Tibial nerve (tissue), 4 donors: ENCODE measurements at places on chromosomes 2 and 18. TPM values are rescaled to one million over a fixed set of nuclear protein-coding genes. Genes with fewer than 3 reads are reported as not detected.
A peak's percentile ranks its signal among the peaks of the same experiment; 100 is the strongest.

Gene CCDC141
- 1.7 TPM for total RNA-seq

Gene MAPK4
- total RNA-seq, result 1.4 TPM

GRCh38 chr2:202178346-202178958 is 59.9 kb downstream of the SUMO1 start:
- H3K4me3 ChIP-seq, result no peak overlapping the region
- no peaks in the 10 kb centered on the region for H3K4me1 ChIP-seq
- DNase-seq, result peak; percentile 93

Gene FBLN7
- total RNA-seq, result 0.60 TPM

DNA sequence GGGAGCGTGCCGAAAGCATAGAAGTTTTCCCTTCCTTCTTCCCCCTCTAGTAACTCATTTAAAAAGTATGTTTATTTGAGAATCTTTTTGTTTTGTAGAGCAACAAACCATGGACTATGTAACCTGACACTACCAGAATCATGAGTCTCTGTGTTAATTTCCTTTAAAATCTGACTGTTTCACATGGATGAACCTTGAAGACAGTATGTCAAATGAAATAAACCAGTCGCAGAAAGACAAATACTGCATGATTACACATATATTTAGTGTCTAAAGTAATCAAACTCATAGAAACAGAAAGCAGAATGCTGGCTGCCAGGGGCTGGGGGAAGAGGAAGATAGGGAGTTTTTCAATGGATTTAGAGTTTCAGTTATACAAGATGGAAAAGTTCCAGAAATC is 32.3 kb downstream of the PTPN2 start:
- H3K27me3 ChIP-seq, result no peaks in the 10 kb centered on the region
- H3K36me3 ChIP-seq, result peaks cover 12% of the 10 kb centered on the region
- H3K4me1 ChIP-seq, result no peaks in the 10 kb centered on the region
- DNase-seq, result no peak

GRCh38 chr2:83595926-83596325 is 863.2 kb downstream of the SUCLG1 start:
- H3K27me3 ChIP-seq, result no peaks in the 10 kb centered on the region
- no peaks in the 10 kb centered on the region for H3K4me1 ChIP-seq
- no peak overlapping the region for H3K4me3 ChIP-seq

Gene SCN9A
- total RNA-seq, result 13.6 TPM

DNA sequence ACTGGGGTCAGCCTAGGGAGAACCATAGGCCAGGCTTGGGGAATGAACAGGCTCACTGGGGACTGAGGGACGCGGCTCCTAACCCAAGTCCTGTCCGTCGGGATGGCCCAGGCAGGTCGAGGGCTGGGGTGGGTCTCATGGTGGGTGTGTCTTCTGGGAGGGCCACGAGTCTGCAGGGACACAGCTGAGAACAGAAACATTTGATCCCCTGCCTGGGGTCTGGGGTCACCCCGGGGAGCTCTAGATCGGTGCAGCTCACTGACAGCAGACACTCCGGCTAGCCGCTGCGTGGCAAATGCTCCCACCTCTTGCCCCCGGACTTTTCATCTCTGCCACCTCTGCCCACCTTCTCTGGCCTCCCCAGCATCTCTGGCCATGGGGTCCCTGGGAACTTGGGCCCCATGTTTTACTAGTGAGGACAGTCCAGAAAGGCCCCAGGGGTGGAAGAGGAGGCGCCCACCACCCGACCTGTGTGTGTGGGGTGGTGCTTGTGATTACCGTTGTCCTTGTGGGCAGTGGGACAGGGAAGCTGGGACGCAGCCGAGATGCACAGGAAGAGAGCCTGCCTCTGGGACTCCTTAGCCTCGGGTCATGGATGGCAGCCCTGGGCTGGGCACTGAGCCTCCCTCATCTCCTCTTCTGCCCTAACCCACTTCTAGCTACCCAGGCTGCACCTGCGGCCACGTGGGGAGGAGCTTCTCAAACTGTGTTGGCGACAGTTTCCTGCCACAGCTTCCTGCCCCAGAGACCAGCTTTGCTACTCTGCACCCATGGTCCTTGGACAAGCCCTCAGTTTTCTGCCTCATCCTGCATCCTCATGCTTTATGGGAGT is 4.9 kb downstream of the ZAP70 start:
- no peak overlapping the region for H3K27ac ChIP-seq
- H3K4me3 ChIP-seq, result no peak overlapping the region
- H3K36me3 ChIP-seq, result no peaks in the 10 kb centered on the region
- no peak for DNase-seq

- no peak for DNase-seq
- no peaks in the 10 kb centered on the region for H3K36me3 ChIP-seq
- H3K27ac ChIP-seq, result no peak overlapping the region
- H3K4me3 ChIP-seq, result no peak overlapping the region
- no peaks in the 10 kb centered on the region for H3K27me3 ChIP-seq
Observed at GRCh38 chr2:28582595-28582994, 86.7 kb downstream of the PLB1 start.

- no peak for DNase-seq
- H3K4me3 ChIP-seq, result no peak overlapping the region
- H3K4me1 ChIP-seq, result peaks cover 17% of the 10 kb centered on the region
- no peaks in the 10 kb centered on the region for H3K27me3 ChIP-seq
Observed at GRCh38 chr2:46748121-46748520, 167.5 kb downstream of the MCFD2 start.

DNA sequence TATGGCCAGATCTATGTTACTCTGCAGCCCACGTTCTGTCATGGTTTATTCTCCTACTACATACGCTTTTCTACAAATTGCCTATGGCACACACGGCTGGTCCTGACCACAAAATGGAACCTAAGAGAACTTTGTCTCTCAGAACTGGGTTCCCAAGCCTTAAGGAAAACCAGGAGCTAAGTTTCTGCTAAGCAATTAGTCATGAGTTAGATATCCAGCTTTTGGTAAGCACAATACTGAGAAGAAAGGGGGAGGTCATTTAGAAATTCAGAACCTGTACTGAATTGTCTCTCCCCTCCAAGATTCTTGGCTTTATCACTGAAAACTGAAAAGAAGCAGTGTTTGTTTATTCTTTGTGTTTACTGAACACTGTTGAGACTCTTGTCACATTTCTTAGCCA is 283.5 kb upstream of the TANK start:
- no peak overlapping the region for H3K4me3 ChIP-seq
- H3K36me3 ChIP-seq, result no peaks in the 10 kb centered on the region
- DNase-seq, result no peak
- H3K4me1 ChIP-seq, result no peaks in the 10 kb centered on the region
- H3K27ac ChIP-seq, result no peak overlapping the region
- no peaks in the 10 kb centered on the region for H3K27me3 ChIP-seq

Gene KLHL14
- 0.21 TPM for total RNA-seq

Gene DOK6
- 4.0 TPM for total RNA-seq

DNA sequence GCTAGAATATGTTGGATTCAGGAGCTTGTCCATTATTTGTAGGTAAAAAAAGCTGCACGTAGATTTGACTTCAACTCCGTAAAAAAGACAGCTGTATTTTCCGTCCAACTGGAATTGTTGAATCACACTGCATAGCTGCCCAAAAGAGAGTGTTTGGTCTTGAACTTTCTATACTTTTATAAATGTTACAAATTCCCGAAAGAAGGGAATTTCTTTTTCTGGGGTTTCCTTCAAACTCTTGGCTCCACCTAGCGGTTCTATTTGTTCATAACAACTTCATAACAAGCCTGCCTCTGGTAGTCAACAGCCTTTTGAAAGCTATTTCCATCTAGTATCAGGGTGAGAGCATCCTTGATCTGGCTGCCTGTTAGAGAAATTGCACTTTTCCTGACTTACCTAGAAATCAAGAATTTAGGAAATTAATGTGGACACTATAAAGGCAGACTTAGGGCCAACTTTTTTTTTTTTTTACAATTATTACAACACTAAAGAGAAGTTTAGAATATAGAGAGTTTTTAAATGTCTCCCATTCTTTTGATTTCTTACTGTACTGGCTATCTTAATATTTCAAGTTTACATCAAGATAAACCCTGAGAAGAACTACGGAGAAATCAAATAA is 48.1 kb downstream of the TMEM185B start:
- no peak for DNase-seq
- no peak overlapping the region for H3K27ac ChIP-seq
- no peaks in the 10 kb centered on the region for H3K36me3 ChIP-seq
- no peaks in the 10 kb centered on the region for H3K27me3 ChIP-seq
